M059J (cell line): ENCODE measurements at places on chromosomes 3 and 15.

DNA sequence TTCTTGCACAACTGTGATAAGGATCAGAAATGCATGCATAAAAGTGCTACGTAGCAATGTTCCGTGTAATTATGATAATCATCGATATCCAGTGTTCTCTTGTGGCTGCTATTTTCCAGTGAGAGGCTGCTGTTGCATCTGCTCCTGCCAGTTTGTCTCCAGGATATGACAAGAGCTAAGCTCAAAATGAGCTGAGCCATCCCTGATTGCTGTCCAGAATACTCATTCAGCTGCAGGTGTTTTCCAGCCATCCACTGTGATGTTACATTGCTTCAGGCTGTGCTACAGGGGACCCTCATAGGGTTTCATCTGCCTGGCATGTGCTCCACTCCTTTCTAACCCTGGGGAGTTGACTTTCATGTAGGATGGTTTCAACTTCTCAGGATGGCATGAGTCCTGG, 976.0 kb downstream of the ROBO1 start:
- no peak for DNase-seq

DNA sequence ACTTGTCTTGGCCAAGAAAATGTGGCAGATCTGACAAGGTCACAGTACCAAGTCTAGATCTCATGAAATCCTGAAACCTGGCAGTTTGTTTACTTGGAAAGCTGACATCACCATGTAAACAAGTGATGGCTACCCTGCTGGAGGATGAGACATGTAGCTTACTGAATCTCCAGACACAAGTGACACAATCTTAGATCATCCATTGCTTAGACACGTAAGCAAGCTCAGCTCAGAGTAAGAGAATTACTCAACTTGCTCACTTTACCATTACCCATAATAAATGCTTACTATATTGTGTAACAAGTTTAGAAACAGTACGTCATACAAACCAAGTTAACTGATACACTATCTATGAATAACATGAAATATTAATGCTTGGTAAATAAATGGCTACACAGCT, 263.8 kb downstream of the TBC1D5 start:
- DNase-seq, result peak; percentile 82

DNA sequence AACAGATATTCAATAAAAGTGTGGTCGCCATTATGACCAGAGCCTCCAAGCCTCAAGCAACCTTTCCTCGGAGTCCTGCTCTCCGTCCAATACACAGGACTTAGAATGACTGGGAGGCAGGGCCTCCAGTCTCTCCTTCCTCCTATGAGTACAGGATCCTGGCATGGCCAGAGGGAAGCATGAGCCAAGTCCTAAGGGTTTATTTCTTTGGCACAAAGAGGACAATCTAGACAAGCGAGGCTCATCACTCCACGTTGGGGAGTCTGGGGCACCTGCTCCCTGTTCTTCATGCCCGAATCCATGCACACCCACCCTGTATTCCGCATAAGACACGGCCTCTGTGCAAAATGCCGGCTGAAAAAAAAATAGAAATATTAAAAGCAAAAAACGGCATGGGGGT, 6.8 kb downstream of the PRRT3 start:
- DNase-seq, result no peak

DNA sequence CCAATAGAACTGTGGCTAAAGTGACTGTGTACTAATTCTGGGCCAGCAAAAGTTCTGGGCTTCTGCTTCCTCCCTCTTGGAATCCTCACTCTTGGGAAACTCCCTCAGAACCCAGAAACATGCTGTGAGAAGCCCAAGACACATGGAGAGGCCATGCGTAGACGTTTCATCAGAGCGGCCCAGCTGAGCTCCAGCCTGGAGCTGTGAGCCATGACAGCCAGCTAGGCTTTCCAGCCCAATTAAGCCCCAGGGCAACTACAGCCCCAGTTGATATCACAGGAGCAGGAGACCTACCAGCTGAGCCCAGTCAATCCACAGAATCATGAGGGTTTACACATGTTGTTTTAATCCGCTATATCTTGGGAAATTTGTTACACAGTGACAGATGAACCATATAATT, 43.6 kb upstream of the CNOT10 start:
- peak; percentile 12 for DNase-seq

- DNase-seq, result no peak
These were observed 5.3 kb downstream of the FOXP1 start for GRCh38 chr3:71578054-71578751.

GRCh38 chr3:118882353-118882947, 152.2 kb downstream of the IGSF11 start:
- DNase-seq, result peak; percentile 63
